ENCODE measurements at places on chromosomes 5 and 9.

GRCh38 chr5:173293817-173294672, 34.2 kb downstream of the STC2 start:
- peaks cover 7% of the 10 kb centered on the region for H3K4me1 ChIP-seq
- no peak overlapping the region for H3K27ac ChIP-seq
- no peaks in the 10 kb centered on the region for H3K27me3 ChIP-seq
- peak overlapping the region; percentile 28 for H3K4me3 ChIP-seq
- no peaks in the 10 kb centered on the region for H3K36me3 ChIP-seq

DNA sequence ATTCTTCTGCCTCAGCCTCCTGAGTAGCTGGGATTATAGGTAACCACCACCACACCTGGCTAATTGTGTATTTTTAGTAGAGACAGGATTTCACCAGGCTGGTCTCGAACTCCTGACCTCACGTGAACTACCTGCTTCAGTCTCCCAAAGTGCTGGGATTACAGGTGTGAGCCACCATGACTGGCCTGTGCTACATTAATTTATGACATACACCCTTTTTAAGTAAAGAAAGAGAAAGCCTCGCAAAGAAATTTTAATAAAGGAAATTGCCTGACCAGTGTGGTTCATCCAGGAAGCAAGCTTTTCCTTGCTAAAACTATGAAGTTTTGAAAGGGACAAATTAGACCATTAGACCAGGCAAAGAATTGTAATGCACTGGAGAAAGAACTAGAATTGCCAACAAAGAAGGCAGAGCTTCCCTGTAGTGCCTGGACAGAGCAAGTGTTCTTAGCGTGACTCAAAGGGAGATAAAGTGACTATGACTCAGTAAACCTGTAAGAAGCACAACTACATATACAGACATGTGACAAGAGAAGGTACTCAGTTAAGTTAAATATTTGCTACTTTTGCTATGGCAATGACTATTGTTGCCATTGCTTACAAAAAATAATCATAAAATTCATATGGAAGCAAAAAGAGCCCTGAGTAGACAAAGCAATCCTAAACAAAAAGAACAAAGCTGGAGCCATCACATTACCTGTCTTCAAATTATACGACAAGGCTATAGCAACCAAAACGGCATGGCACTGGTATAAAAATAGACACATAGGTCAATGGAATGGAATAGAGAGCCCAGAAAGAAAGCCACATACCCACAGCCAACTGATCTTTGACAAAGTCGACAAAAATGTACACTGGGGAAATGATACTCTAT, 54.6 kb downstream of the FYB1 start:
- H3K36me3 ChIP-seq = no peaks in the 10 kb centered on the region
- H3K27me3 ChIP-seq = no peaks in the 10 kb centered on the region
- H3K27ac ChIP-seq = no peak overlapping the region
- H3K4me1 ChIP-seq = no peaks in the 10 kb centered on the region

DNA sequence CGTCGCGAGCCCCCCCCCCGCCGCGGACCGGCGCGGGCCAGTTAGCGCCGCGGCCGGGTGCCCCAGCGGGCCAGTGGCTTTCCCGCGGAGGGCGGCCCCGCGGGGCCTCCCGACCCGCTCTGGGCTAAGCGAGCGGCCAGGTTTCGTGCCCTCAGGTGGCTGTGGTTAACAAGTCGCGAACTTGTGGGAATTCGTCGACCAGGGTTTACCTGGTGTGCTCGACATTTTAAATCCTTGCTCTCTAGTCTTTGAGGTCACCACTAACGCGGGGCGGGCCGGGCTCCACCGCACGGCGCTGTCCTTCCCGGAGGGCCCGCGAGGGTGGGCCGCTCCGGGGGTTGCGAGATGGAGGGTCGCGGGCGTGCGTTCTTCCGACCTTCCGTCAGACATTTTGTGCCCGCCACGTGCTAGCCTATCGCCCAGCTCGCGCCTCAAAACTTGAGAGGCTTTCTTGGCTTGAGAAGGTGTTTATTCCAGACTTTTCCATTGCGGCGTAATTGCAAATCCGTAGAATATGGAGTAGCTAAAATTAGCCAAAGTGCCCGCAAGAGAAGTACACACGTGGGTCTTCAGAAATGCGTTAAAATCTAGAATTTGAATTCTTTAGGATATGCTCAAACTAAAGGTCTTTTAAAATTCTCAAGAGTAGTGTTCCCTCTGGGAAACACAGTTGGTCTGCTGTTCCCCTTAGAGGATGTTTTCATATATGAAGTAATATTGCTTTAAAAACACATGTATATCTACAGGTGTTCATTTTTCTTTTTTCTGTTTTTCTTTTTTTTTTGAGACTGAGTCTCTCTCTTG, 2.1 kb downstream of the ANP32B start:
- no peaks in the 10 kb centered on the region for H3K27me3 ChIP-seq
- no peak for DNase-seq
- no peaks in the 10 kb centered on the region for H3K36me3 ChIP-seq

- H3K4me3 ChIP-seq = no peak overlapping the region
- no peaks in the 10 kb centered on the region for H3K36me3 ChIP-seq
- H3K27ac ChIP-seq = no peak overlapping the region
These were observed 70.9 kb downstream of the SH3RF2 start for GRCh38 chr5:146007270-146007669.

- H3K36me3 ChIP-seq = no peaks in the 10 kb centered on the region
- no peak overlapping the region for H3K27ac ChIP-seq
- peaks cover 28% of the 10 kb centered on the region for H3K27me3 ChIP-seq
- H3K4me3 ChIP-seq = peak overlapping the region; percentile 55
- peaks cover 34% of the 10 kb centered on the region for H3K4me1 ChIP-seq
- no peak for DNase-seq
These were observed 8.7 kb downstream of the LHX6 start for GRCh38 chr9:122219856-122220672.

DNA sequence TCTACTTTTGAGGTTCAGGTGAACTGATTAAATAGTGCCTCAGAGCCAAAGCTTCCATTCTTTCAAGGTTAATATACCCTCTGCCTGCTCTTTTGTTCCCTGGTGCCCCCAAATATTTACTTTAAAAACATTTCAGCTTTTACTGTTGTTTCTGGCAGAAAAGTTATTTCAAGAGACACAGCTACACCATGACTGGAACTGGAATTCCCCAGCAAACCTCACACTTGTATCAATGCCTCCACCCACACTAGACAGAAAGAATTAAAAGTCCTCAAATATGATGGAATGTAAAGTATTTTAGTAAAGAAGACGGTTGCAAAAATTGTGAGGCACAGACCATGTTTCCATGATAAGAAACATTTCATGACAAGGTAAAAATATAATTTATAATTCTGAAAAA, 720.2 kb upstream of the TYRP1 start:
- no peak for DNase-seq
- no peaks in the 10 kb centered on the region for H3K4me1 ChIP-seq
- H3K36me3 ChIP-seq = no peaks in the 10 kb centered on the region
- H3K27me3 ChIP-seq = no peaks in the 10 kb centered on the region

- DNase-seq = no peak
- H3K27ac ChIP-seq = no peak overlapping the region
- H3K4me3 ChIP-seq = no peak overlapping the region
- H3K4me1 ChIP-seq = no peaks in the 10 kb centered on the region
- no peaks in the 10 kb centered on the region for H3K27me3 ChIP-seq
These were observed 5.9 kb upstream of the ACSL6 start for GRCh38 chr5:132017316-132017715.

GRCh38 chr5:111261610-111262009, 37.4 kb downstream of the CAMK4 start:
- H3K27ac ChIP-seq = no peak overlapping the region
- no peak for DNase-seq
- H3K4me3 ChIP-seq = no peak overlapping the region
- H3K36me3 ChIP-seq = no peaks in the 10 kb centered on the region
- H3K27me3 ChIP-seq = no peaks in the 10 kb centered on the region

DNA sequence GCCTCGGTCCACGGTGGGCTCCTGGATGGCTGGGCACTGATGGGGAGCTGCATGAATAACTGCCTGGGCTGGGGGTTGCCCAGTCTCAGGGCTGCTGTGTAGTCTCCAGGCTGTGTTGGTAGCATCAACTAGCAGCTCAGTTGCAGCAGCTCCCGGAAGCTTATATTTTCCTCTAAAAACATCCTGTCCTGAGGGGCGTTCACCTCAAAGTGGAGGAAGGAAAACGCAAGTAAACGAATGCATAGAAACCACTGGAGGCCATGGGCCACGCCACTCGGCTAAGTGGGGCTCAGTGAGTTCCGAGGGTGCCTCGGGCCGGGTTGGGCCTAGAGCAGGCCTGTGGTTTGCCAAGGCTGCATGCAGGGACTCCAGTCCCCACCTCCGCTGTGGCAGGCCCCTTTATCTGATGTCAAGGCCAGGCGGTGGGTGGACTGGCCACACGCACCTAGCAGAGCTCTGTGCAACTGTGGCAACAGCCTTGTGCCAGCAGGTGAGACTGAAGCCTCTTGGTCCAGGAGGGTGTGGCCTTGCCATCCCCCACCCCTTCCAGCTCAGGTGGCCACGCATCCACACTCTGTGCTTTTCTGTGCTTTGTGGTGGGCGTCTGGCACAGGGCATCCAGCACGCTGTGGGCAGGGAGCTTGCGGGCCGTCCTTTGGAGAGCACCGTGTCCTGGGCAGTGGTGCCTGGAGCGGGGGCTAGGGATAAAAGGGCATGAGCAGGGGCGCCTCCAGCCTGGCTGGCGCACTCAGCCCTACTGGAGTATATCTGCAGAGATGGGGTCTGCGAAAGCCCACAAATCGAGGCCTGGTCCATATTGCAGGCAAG, 15.1 kb downstream of the TCF7 start:
- H3K27me3 ChIP-seq = no peaks in the 10 kb centered on the region
- H3K36me3 ChIP-seq = peaks cover 4% of the 10 kb centered on the region
- H3K4me1 ChIP-seq = peaks cover 39% of the 10 kb centered on the region

DNA sequence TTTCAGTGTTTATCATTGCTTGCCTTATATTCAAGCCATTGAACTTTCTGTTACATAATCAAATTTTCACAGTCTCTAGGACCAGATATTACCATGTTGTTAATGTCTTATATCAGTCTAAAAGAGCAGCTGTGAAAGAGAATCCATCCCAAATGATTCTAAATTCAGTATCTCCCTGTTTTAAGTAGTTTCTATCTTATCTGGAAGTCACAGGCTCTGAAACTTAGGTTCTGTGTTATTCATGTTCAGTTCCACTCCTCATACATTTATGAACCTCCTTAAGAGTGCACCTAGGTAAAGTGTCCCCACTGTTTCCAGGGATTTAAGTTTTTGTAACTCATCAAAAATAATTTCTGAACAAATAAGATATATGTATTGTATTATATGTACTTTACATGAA, 9.7 kb downstream of the LYRM7 start:
- no peaks in the 10 kb centered on the region for H3K36me3 ChIP-seq
- H3K27me3 ChIP-seq = no peaks in the 10 kb centered on the region
- DNase-seq = no peak
- no peaks in the 10 kb centered on the region for H3K4me1 ChIP-seq
- H3K27ac ChIP-seq = no peak overlapping the region

GRCh38 chr9:98658951-98659351, 49.8 kb downstream of the GABBR2 start:
- no peak overlapping the region for H3K4me3 ChIP-seq
- no peak overlapping the region for H3K27ac ChIP-seq
- DNase-seq = no peak
- H3K36me3 ChIP-seq = no peaks in the 10 kb centered on the region
- peaks cover 29% of the 10 kb centered on the region for H3K4me1 ChIP-seq

All from thoracic aorta (tissue), 2 donors.